ENCODE measurements at places on chromosomes 5 and 9.

DNA sequence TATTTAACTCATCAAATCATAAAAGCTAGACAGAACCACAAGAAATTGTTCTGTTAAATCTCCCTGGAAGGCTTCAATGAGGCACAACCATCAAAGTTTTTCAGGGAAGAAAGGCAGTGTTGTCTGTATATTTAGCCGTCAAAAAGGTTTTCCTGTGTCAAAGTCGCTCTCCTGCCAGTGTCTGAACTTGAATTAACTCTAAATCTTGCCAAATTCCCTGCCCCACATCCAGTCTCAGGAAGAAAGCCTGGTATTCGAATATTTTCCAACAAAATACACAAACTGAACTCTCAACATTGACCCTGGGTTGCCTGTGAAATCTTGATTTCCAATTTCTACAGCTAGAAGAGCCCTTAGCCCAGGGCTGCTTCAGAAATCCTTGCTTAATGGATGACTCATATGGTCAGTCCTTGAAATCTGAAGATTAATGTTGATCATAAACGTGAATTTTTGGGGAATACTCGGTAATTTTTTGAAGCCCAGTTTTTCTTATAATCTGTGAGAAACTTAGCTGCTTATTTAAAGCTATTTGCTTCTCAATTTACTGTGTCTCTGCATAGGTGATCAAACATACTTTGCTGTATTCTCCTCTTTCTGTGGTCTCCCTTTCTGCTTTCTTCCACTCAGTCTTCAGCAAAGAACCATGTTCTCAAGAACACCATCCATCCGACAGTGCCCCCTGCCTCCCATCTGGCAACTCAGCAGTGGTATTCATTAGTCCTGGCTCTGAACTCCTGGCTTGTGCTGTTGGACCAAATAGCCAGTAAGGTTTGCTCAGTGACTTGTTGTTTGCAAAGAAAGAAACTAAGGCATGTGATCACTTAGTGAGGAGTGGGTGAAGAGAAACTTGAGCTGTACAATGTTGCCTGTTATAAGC lies 58.9 kb downstream of the NREP start:
- DNase-seq, result peak; percentile 85

DNA sequence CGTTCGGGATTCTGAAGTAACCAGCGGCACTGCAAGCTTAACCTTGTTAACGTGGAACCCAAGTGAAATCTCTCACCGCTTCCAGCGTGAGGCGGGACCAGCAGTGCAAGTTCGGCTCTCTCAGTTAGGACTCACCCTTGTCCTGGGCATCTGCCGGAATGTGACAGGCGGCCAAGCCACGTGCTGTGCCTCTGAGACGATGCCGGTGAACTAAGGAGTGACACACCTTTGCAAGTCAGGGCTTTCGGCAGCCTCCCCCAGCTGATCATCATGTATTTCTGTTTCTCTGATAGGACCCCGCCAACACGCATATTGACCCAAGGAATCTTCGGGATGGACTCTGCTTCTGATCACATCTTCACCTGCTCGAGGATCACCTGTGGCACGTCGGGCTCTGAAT lies 415.0 kb upstream of the IRX1 start:
- DNase-seq, result no peak

DNA sequence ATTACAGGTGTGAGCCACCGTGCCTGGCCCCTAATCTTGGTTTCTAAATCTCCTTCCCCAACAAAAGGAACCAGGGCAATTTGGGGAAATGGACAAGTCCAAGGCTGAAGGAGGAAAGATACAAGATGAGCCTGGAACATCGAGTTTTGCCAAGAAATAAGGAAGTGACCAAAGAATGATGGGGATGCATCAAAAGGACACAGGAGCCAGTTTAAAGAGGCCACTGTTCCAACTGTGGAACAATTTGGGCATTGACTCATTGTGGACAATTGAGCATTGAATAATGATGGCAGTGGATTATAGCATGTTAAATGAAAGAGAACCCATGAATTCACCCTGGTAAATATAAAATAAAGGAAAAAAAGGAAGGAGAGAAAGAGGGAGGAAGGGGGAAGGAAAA lies 47.5 kb downstream of the DUSP1 start:
- no peak for DNase-seq

- no peak for DNase-seq
Measured at GRCh38 chr9:96603305-96604003, 16.2 kb downstream of the CDC14B start.

DNA sequence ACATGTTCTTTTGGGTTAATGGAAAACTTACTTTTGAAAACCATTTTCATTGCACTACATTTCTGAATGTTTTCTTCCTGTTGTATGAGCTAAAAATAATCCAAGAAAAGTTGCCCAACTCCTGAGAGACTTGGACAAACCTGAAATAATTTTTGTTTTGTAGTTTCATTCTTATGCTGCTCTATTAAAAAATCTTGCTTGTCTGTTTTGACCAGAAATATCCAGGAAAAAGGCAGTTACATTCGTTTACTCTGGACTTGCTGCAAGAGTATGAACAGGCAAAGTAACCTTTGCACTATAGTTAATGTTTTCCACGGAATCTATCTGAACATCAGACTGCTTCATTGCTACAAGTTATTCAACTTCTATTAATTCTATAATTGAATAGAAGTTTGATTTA lies 200.1 kb upstream of the DAB2 start:
- no peak for DNase-seq

GRCh38 chr9:1050125-1050895 lies at the start of gene DMRT2:
TSS of gene DMRT2 (plus strand) at chr9:1050357. CDS start at chr9:1051614, 1,257 bp downstream.
- DNase-seq, result peak; percentile 57

DNA sequence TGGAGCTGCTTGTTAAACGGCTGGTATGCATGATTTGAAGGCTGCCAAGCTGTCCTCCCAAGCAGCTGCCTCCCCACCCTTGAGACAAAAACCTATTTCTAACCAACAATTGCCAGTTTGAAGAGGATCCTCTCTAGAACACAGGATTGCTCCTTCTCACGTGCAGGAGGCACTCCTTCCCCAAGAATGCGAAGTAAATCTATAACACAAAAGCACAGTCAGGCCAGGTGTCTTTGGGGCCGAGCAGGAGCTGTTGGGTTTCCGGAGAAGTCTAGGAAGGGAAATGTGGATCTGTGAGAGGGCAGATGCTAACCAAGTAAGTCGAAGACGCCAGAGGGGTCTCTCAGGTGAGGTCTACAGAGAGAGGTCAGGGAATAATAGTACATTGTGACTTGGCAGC lies 35.4 kb upstream of the GNPDA1 start:
- peak; percentile 55 for DNase-seq

DNA sequence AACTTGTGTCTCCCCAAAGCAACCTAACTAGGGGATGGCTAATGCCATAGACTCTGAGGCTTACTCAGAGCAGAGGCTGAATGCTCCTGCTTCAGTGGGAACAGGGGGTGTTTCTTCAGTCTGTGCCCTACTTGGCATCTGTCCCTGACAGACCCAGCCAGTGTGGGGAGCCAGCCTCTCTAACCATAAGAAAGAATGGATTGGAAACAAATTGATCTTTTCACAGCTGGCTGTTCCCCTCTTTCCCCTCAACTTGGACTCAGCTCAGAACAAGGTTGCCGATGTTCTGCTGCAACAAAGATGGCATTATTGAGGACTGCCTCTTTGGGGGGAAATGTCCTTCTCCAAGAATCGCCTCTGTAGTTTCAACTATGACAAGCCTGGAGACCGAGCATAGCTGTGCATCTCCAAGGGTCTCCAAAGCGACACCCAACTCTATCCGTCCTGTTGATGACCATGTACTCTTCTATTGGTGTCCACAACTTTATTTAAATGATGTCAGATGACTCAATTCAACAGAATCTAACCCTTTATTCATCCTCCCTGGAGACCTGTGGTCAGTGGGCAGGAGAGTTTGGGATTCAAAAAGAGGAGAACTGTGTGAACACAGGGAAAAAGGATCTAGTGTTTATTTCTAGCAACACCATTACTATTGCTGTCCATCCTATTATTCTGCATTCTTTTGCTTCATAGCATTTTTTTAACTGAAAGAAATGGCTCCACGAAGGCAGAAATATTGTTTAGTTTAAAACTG lies 24.7 kb upstream of the TNC start:
- no peak for DNase-seq

DNA sequence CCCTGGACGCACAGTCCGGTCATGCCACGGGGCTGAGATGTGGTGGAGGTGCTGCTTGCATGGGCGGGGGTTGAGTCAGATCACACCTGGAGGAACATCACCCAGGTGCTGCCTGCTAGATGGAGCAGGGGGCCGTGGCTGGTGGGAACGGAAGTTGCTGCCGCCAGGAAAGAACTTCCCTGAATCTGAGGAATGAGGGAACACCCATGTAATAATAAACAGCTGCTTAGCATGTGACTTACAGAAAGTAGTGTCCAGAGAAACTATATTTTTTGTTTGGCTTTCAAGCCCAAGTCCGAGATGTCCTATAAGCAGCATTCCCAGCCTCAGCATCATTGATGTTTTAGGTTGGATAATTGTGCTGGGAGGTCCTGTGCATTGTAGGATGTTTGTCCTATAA lies 27.1 kb upstream of the FAM240B start:
- DNase-seq, result no peak

- DNase-seq, result peak; percentile 69
Measured at GRCh38 chr9:127904561-127905003, 5.2 kb upstream of the ST6GALNAC6 start.

- no peak for DNase-seq
Measured at GRCh38 chr9:297104-297972, 82.7 kb downstream of the DOCK8 start.

DNA sequence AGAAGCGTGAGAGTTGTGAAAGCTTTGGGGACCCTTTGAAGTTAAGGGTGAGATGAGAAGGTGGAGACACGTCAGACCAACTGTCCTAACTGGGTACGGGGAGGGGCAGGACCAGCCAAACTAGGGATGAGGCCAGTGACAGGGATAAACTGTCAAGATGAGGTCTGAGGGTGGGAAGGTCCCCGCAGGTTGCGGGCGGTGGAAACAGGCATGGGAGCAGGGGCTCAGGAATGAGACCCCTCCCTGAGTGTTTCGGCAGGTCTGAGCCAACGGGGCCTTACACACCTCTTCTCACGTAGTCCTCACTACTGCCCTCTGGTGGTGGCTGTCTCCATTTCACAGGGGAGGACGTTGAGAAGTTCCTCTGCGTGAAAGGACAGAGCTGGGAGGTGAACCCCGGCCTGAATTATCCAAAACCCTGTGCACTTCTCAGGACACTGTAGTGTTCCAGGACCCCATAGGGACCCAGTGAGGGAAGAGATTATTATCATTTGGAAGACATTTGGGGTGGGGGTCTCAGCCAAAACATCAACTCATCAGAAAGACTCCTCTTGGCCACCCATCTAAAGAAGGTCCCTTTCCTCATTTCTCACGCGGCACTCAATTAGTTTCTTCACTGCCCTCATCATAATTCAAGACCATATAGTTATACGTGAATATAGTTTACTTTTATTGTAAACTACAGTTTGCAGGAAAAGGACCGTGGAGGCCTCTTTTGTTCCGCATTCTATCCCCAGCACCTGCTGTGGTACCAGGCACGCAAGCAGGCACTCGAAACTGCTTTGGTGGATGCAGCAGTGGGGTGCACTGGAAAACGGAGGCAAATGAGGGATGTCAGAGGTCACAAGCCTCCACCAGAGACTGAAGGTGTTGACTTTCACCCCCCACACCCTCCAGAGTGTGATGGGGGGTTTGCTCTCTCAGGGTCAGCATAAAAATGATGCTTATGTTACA lies 21.7 kb upstream of the NANS start:
- peak; percentile 94 for DNase-seq

DNA sequence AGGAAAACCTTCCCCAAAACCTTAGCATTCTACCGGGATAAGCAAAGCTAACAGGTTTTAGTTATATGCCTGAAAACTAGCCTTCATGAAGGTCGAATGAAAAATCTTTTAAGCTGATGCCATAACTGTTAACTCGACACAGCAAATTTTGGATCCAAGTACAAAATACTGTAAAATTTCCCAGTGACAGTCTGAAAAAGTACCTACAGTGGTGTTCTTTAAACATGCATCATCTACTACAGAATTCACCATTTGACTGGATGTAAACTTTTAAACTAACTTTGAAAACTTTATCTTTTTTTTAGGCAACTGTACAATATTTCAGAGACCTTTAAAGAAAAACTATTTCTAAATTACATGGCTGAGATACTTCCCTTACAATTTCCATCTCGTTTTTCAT lies 791 bp downstream of the RAPGEF6 start:
- DNase-seq, result no peak

- peak; percentile 55 for DNase-seq
Measured at GRCh38 chr5:53170746-53171349, 61.3 kb upstream of the MOCS2 start.

DNA sequence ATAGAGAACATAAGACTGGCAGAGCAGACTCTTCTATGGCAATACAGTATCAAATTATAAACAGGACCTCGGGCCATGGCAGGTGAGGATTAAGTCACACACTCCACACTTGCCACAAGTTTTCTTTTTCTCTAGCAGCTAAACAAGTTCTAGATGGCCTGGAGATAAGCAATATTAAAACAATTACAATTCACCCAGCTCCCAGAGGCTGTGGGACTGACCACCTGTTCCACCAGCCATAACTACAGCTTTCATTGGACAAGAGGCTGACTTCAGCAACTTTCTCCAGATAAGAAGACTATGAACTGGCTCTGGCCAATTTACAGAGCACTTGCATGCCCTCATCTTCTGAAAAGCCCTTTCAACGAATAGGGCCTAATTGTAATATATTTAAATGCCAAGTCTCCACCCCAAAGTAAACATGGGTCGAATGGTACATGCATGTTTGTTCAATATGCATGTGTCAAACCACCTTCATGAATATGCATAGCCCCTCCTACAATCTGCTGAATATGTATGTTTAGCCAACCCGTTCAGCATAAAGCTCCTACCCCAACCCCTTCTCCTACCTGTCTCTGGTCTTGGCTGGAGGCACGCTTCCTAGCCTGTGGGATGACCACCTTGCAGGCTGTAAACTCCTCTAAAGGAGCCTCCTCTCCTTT lies 6.1 kb upstream of the CFAP157 start:
- DNase-seq, result no peak

GRCh38 chr5:156148301-156148700 lies 178.7 kb upstream of the SGCD start:
- DNase-seq, result no peak

DNA sequence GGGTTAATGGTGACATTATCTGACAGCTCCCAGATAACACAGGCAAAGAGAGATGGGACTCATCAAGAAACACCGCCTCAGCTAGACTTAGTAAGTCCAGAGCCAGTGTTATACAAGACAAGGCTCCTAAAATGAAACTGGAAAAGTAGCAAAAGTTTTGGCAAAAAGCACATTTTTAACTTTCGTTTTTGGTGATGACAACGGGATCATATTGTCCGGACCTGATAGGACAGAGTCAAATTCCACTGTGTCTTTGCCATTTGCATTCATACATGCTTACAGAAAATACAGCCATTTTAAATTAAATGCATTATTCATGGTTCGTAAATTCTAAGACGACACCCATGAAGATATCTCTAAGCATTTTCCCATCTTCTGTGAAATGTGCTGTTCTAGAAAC lies 152.1 kb downstream of the CRB2 start:
- no peak for DNase-seq

- DNase-seq, result no peak
Measured at GRCh38 chr9:72919246-72919945, 33.5 kb downstream of the ALDH1A1 start.

DNA sequence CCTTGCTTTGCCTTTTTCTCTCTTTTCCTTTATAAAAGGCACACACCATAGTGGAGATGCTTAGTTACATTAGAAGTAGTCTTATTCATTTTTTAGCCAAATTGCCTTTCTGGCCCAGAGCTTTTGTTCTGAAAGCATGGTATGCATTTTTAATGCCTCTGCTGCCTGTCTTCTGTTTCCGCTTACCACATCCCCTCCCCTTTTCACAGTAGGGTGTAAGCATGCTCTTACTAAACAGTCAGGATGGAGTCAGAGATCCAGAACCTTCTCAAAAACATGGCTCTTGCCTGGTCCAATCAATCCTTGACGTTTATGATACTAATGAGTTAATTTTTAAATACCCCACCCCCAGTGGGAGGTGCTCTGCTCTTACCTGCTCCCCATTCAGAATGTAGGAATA lies 22.5 kb downstream of the PPP3R2 start:
- no peak for DNase-seq

Data from endodermal cell (in vitro differentiated cells).